Activated T-cell treated with anti-CD3 and anti-CD28 coated beads, Interleukin-2, amount 50 U/mL, for 72 hours (primary cell): ENCODE measurements at places on chromosomes 1 and 21. TPM values are rescaled to one million over a fixed set of nuclear protein-coding genes. Genes with fewer than 3 reads are reported as not detected.

DNA sequence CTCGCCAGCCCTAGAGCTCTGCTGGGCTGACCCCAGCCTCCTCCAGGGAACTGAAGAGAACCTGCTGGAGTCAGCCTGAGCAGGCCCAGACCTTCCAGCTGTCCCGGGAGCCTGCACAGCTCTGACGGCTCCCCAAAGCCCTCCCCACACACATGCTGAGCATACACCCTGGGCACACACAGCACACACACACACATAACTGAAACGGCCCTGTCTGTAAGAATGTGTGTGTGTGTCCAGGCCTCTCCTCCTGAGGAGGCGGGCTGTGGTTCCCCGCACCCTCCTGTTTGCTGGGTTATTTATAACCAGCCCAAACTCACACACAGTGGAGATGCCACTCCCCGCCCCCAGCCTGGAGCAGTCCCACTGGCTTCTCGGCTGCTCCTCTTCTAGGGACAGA is 20.2 kb downstream of the SDC3 start:
- DNase-seq, result no peak

BGLAP gene
- 7.4 TPM for total RNA-seq

DNA sequence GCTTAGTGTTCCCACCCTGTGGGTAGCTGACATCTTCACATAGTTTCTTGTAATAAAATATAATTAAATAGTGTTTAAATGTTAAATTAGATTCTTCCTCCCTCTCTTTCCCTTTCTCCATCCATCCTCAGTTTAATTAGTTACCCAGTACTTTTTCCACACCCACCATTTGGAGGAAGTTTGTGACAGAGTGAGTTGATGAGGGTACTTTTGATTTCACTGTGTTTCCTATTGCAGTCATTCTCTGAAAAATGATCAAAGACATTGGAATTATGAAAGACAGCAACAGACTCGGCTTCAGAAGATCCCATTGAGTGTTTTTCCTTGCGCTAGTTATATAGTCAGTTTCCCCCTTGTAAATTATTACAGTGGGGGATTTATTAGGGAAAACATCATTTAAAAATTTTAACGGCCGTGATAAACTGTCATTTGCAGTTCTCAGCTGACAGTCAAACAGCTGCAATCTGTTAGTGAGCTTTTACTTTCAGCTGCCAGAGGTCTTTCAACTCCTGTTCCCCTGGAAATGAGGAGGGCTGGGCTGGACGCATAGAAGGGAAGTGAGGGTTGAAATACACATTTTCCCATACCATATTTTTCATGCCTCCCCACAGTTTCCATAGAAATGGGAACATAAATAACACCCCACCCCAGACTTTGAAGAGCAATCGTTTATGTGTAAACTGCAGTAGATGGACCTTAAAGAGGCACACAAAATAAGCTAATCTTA is 61.3 kb upstream of the CACYBP start:
- DNase-seq, result no peak

DNA sequence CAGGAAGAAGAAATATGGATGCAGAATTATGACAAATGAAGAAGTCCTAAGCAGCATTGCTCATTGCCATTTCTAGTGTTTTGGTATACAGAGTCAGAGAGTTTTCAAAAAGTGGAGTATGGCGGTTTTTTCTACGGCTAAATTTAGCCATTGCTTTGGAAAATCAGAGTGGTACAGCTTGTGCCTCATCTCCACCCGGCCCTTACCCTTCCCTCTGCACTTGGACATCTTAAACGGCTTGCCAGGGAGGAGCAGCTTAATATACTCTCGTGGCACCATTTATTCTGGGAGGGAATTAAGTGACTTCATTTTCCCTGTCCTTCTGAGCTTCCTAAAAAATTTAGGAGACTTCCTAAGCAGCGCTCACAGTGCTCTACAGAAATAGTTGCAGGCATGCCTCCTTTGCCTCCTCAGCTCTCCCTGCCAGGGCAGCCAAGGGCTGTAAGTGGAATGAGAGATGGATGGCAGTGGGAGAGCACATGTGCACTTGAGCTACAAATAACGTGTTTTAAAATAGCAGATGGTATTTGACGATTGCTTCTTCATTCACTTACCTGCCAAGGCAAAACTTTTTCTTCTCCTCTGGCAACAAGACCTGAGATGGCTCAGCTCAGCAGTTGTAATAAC is 51.5 kb upstream of the VAMP3 start:
- DNase-seq, result no peak

DNA sequence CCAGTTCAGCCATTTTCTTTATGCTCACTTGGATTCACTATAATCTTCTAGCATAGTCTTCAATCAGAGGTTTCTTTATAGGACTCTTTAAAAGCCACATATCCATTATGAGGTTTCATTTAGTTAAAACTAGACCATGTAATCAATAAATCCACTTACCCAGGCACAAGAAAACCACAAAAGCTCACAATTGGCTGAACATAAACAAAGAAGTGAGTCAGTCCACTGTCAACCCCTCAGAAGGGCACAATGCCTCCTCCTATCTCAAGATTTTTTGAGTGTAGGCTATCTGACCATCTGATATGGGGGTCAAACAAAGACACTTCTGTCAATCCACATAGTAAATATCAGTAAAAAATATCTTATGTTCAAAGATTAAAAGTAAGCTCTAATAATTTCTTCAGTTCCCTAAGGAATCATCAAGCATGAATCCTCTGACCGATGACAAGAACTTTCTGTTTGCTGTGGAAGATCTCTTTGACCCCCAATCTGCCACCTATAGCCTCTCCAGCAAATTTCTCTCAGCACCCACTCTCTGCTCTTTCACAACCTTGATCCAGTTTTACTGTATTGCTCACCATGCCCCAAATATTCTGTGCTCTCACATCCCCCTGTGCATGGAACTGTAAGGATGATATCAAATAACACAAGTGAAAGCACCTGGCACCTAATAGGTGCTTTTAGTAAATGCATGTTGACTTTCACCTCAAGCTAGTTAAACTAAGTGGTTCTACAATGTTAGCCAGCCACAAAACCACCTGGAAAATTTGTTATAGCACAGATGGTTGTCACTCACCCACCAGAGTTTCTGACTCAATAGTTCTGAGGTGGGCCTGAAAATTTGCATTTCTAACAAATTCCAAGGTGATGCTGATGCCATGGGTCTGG is 16.7 kb downstream of the RAB3B start:
- no peak for DNase-seq

CCSAP gene
- total RNA-seq, result 8.2 TPM

GNAT2 gene
- total RNA-seq, result 0.17 TPM

GRCh38 chr1:8465692-8466091 is 147.8 kb downstream of the SLC45A1 start:
- no peak for DNase-seq

LAX1 gene
- total RNA-seq, result 24.3 TPM

DCDC2B gene
- 0.21 TPM for total RNA-seq

DNA sequence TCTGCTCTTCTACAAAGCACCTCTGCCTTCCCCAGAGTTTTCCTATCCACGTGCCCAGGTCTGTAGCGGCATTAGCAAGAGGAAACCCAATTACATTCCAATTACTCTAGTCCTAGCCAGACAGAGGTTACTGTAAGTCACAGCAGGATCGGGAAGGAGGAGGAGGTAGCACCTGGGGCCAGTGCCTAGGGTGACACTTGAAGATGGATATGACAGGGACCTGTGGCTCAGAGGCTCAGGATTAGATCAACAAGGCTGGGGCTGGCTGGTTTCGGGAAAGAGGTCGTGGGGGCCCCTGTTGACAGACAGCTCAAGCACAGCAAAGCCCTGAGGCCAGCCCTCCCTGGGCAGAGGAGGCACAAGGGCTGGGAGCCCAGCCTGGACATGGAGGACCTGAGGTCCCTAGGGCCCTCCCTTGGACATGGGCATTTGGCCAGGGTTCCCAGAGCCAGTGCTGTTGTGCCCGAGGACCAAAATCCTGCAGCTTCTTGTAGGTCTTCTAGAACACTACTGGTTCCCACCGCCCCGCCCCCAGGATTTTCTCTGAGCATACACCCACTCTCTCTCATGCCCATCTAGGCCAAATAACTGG is 3.0 kb upstream of the HCRTR1 start:
- no peak for DNase-seq

- no peak for DNase-seq
Observed at GRCh38 chr1:193589597-193590040, 403.2 kb upstream of the B3GALT2 start.

DNA sequence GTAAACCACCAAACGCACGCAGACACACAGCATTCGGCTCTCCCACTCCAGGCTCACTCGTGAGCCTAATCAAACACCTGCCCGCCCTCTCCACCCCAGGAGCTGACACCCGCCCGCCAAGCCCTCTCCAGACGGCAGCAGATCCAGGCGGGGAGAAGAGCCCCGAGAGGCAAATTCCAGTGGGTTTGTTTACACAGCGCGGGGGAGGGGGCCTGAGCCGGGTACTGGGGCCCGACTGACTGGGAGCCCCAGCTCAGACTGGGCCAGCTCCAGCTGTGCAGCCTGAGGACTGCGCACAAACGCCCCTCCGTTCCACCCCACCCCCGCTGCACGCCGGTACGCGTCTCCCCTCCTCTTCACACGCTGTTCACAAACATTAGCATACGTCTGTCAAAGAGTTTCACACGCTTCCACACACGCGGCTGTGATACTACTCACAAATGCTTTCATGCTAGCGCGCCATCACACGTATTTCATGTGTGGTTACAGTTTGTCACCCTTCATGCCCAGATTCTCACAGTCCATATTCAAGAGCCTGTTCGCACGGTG is 1.0 kb upstream of the EFNA1 start:
- DNase-seq, result peak; percentile 46

- DNase-seq, result no peak
Observed at GRCh38 chr1:59978511-59978910, 51.9 kb upstream of the CYP2J2 start.

- DNase-seq, result no peak
Observed at GRCh38 chr21:33690874-33691273, 48.6 kb downstream of the ITSN1 start.

- DNase-seq, result no peak
Observed at GRCh38 chr1:227793948-227794816, 21.3 kb upstream of the PRSS38 start.

DNA sequence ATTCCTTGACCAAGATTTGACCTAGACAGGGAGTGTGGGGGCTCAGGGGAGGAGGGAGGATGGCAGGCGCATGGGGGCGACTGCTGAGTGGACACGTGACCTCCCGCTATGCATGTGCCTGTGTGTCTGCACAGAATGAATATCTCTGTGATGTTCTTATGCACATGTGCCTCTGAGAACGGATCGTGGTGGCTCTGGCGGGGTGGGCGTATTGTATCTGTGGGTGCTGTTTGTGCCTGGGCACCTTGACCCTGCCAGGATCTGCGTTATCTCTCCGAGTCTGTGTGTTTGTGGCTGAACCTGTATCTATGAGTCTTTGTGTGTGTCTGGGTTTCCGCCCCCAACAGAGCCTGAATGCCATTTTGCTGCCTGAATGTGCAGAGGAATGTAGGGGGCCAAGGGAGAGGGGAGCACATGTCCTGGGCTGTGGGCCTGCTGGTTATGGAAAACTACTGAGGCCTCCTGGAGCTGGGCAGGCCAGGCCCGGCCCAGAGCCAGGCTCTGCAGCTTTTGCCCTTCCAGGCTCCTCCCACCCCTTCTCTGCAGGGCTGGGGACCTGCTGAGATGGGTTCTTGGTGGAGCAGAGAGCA is 102.5 kb downstream of the EBNA1BP2 start:
- no peak for DNase-seq

GRHL3 gene
- total RNA-seq, result 2.0 TPM

DNA sequence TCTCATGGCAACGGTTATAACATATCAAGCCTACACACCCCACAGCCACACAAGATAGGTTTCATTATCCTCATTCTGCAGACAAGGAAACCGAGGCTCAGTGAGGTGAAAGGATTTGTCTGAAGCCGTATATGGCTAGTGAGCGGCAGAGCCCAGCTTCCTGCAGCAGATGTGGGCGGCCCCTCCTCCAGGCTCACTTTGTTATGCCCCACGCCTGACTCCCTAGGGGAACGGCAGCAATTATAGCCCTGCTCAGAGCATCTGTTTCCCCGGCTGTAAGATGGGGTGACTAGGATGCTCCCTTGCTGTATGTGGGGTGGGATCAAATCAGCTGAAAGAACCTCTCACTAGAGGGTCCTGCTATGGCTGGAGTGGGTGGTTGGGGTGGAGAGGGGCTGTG is 22.1 kb downstream of the GRHL3 start:
- no peak for DNase-seq

DNA sequence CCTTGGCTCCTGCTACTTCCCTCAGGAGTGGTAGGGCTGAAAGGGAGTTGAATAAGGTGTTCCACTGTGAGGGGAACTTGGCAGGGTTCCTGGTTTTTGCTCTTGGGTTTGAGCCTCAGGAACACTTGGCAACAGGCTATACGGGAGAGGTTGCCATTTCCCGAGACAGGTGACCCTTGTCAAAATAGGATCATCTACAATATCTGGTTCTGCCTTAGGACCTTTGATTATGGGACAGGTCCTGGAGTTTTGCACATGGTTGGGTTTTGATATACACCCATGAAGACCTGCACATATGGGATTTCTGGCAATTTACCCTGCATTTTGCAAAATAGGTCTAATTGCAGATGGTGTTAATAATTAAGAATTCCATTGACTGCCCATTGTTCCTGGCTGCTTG is 31.1 kb downstream of the YY1AP1 start:
- DNase-seq, result no peak

DNA sequence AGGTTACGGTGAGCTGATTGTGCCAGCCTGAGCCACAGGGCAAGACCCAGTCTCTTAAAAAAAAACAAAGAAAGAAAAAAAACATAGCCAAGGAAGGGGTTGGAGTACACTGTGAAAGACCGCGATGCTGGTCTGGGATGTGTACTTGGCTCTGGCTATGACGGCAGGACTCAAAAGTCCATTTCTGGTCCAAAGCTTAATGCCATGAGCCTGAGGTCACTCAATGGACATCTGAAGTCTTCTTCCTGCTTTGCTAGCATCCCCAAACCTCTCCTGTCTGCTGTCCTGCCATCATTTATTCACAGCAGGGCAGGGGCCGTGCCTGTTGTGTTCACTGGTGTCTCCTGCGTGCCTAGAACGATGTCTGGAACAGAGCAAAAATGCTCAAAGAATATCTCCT is 1.5 kb upstream of the ARHGEF10L start:
- DNase-seq, result no peak

SPRR4 gene
- total RNA-seq, result not detected

- DNase-seq, result no peak
Observed at GRCh38 chr1:180053594-180054567, 99.3 kb downstream of the CEP350 start.

DNA sequence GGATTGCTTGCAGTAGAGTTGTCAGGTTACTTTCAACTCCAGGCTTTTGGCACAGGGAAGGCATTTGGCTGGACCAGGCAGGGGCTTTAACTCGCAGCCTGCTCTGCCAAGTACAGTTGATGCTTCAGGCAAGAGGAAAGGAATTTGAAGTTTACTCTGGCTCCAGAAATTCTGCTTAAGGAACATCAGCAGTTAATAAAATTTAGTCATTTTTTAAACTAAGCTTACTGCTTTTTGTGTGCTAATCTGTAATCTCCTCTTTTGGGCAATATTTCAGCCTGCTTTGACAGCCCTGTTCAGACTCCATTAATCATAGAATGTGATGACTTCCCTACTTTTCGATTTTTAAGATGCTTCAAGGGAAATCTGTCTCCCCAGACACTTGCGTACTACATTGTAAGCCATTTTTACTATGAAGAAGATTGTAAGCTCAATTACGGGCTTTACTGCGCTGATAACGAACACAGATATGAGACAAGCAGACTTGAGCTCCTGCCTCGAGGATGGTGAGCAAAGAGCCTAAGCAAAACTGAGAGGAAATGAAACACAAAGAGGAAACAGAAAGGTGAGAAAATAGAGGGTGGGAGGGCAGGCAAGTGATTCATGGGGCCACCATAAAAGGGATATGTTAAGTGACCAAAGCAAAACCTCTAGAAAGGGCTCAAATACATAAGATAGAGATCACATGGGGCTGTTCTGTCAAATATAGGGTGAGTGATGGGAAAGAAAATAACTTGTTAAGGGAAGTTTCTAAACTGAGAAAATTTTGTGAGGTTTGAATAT is 76.6 kb upstream of the VAV3 start:
- DNase-seq, result peak; percentile 14
